ENCODE measurements at places on chromosomes 5 and 9.

DNA sequence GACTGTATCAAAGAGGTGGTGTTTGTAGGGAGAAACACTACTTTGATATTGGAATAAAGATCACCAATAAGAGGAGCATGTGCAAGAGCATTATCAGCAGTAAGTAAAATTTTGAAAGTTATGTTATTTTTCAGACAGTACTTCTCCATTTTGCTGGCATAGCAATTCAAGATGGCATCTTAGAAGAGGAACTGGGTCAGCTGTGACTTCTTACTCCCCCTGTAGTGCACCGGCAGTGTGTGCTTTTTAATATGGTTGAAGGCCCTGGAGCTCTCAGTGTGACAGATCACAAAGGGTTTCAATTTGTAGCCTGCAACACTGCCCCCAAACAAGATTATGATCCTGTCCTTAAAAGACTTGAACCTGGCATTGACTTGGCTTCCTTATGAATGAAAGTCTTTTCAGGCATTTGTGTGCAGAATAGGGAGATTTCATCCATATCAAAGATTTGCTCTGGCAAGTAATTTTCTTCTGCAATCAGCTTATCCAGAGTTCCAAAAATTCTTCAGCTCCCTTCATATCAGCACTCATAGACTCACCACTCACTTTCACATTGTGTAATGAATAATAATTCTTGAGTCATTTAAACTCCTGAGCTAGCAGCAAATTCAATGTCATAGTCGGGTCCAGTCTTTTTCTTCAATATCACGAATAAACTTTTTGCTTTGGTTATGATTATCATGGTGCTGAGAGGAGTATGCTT, 105.7 kb upstream of the MAMDC2 start:
- no peak for DNase-seq

- DNase-seq = no peak
These were observed 710 bp downstream of the HSD17B4 start for GRCh38 chr5:119453040-119453373.

GRCh38 chr9:81145331-81145963, 543.9 kb downstream of the TLE1 start:
- DNase-seq = no peak

- no peak for DNase-seq
These were observed 65.4 kb downstream of the ADCY2 start for GRCh38 chr5:7461371-7461770.

GRCh38 chr9:131382850-131383729, 10.8 kb upstream of the PRRC2B start:
- no peak for DNase-seq

DNA sequence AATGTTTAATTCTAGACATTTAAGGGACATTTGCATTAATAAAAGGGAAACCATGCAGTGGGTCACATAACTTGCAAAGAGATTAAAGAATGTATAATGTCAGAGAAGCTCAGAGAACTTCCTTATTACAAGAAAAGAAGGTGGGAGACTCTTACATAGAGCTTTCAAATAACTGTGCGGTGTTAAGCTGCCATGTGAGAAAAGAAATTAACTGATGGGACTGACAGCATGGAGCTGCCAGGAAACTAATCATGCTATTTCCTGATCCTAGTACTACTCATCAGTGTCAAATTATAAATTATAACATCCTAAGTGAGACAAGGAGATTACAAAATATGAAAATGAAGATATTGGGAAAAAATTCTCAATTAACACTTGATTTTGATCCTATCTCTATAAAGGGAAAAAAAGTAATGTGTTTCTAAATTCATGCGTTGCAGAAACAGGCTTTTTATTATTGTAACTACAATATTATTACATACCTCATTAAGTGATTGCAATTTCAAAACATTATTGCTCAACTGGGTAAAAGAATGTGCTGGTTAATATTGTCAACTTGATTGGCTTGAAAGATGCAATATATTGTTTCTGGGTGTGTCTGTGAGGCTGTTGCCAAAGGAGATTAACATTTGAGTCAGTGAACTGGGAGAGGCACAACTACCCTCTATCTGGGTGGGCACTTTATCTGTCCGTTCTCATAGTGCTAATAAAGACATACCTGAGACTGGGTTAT, 609.5 kb upstream of the NUDT12 start:
- DNase-seq = no peak

DNA sequence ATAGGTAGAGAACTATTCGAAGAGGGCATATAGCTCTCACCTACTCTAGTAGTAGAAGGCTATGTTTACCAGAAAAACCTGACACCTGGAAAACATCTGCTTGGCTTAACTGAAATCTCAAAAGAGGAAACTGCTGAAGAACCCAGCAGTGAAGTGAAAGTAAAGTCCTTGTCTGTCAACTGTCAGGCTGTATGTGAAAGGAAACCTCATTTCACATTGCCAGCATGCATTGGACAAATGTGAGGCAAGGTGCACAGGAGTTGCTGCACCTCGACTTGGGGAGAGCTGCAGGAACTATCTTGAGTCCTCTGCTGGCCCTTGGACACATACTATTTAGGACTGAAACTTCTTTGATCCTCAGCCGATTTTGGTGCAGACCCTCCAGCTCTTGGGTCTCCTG, 53.3 kb downstream of the NREP start:
- no peak for DNase-seq

DNA sequence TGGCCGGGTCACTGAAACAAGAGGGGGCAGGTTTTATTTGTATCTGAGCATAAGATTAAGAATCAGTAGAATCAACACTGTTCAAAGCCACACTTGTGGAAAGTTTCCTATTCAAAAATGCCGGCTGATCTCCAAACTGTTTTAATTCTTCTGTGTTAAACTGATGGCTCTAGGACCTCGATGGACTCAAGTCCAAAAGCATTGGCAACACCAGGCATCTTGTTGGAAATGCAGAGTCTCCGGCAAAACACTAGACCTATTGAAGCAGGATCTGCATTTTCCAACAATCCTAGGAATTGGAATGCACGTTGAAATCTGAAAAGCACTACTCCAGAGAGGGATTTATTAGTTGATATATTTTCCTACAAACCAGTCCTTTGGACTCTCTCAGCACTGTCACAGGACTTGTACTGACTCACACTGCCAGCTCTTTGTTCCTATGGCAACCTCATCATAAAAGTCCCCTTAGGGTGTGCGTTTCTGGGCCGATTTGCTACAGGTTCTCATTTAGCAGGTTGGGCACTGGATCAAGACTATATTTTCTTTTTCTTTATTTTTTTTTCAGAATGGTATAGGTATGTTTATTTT, 48.1 kb upstream of the PCA3 start:
- no peak for DNase-seq

DNA sequence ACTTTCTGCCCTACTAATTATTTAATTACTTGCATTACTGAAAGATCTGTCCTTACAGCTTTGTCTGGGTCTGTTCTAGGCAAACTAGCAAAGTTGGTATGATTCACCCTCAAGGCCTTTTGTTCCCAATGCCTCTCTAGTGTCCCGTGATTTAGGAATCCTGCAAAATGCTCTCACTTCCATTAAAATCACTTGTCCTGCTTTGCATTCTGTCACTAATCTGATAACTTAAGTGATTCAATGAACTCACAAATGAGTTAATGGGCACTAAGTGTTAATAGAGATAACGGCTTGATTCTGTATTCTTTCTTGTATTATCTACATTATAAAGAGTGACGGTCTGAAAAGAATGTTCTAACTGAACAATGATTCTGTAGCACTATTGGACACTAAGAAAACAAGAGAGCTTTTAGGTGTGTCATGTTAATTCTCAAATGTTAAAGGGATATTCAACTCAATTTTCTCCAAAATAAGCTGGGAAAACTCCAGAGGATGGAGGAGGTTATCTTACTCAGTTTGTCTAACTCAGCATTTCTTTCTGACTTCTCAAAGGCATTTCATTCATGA, 697.3 kb downstream of the CETN3 start:
- no peak for DNase-seq

DNA sequence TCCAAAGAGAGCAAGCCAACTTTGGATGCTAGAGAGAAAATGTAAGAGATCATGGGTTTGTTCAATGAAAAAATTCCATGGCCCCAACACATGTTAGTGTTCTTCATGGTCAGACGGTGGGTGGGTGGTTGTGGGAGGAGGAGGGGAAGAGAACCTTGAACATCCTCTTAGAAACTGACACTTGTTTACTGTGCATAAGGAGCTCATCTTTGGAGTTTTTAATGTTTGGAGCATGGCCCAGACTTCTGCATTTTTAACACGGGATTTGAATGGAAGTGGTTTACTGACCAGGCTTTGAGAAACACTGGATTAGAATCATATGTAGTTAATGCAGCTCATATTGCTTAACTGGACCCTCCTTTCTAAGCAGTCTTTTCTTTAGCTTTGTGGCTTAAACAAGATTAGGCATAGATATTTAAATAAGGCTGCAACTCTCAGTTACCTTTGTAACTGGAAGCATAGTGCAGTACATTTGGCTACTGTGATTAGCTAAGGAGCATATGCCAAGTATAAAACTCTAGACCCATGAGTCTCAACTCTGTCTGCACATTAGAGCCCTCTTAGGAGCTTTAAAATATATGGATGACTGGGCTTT, 60.1 kb downstream of the FOCAD start:
- DNase-seq = no peak

DNA sequence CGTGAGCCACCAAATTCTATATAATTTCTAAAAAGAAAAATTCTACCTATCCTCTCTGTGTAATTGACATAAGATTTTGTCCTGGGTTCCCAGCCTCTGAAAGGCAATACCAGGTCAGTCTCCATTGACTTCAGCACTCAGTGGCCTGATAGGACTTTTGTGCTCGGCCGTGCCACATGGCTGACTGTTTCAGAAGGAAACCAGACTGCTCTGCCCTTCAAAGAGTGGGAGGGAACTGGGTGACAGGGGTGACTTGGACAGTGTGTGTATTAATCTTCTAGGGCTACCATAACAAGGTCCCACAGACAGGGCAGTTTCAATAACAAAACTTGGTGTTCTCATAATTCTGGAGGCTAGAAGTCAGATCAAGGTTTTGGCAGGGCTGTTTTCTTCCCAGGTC, 43.0 kb downstream of the ARHGAP26 start:
- no peak for DNase-seq

DNA sequence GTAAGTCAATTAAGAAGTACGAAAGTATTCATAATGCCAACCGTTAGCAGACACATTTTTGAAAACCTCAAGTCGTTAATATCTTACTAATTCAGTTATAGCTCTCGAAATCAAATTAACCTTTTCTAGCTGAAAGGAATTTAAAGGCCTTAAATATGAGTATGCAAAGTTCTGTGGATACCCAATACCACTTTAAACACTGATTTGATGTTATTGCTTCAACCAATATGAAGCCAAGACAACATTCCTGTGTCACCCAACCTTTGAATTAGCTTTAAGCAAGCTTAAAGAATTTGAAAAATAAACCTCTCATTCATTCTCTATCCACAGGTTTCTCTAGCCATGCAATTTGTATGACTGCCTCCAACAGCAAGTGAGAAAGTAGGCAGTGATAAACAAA, 204.5 kb downstream of the MCTP1 start:
- DNase-seq = no peak

Measured in CD4-positive, alpha-beta T cell (primary cell).